A549 treated with RU486 at 1 μM for 4 hours (cell line): ENCODE measurements at places on chromosomes 1 and 21. TPM values are rescaled to one million over a fixed set of nuclear protein-coding genes. Genes with fewer than 3 reads are reported as not detected.

Gene CELA2A
- 0.17 TPM in 1 of 5 replicates, not detected in the others for total RNA-seq

Gene CHODL
- total RNA-seq, result not detected in 5 replicates

Gene UMODL1
- total RNA-seq, result not detected in 5 replicates

Gene GPR157
- 3.4 to 7.2 TPM (median 5.0 TPM) in 5 replicates for total RNA-seq

Gene RAB42
- 1.9 to 2.3 TPM (median 2.2 TPM) in 5 replicates for total RNA-seq
